ENCODE measurements at places on chromosomes 12 and 14. TPM values are rescaled to one million over a fixed set of nuclear protein-coding genes. Genes with fewer than 3 reads are reported as not detected.

Gene TTLL5
- polyA plus RNA-seq, result 14.2 TPM

Gene VTI1B
- polyA plus RNA-seq, result 87.5 TPM

Gene PRB2
- polyA plus RNA-seq, result 1.5 TPM

- peak; percentile 92 for DNase-seq
Observed at GRCh38 chr12:116455540-116456329, 103.4 kb upstream of the MAP1LC3B2 start.

DNA sequence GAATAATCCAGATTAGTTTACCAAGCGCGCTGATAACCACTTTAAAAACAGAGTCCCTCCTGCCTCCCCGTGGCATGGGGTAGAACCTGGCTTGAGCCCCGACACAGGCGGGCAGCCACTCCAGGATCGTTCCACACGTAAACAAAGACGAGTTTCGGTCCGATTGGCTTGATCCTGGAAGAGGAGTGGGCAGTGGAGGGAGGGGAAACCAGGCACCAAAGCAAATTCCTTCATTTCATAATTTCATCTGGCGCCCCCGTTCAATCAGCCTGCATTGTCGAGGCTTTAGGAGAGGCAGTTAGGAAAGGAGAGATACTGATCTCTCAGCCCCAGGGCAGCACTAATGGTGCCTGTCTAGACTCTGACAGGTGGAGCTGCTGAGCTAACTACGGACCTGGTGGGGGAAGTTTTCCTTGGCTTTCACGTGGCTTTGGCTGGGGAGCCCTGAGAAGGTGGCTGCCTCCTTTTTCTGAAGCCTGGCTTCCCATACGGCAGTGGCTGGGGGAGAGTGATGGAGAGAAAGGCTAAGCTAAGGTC is 751 bp upstream of the GPRC5A start:
- peak; percentile 78 for DNase-seq

DNA sequence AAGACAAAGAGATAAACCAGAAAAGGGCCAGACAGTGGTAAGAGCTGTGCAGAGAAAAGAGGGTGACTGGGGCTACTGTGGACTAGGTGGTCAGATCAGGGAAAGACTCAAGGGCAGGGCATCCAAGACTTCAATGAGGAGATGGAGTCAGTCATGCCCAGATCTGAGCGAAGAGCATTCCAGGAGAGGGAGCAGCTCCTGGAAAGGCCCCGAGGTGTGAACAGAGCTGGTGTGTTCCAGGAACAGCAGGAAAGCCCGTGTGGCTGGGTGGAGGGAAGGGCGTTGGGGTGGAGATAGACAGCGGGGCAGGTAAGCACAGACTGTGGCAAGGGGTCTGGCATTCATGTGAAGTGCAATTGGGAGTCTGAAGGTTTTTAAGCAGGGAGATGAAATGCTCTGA is 16.8 kb downstream of the TTC7B start:
- no peak for DNase-seq

DNA sequence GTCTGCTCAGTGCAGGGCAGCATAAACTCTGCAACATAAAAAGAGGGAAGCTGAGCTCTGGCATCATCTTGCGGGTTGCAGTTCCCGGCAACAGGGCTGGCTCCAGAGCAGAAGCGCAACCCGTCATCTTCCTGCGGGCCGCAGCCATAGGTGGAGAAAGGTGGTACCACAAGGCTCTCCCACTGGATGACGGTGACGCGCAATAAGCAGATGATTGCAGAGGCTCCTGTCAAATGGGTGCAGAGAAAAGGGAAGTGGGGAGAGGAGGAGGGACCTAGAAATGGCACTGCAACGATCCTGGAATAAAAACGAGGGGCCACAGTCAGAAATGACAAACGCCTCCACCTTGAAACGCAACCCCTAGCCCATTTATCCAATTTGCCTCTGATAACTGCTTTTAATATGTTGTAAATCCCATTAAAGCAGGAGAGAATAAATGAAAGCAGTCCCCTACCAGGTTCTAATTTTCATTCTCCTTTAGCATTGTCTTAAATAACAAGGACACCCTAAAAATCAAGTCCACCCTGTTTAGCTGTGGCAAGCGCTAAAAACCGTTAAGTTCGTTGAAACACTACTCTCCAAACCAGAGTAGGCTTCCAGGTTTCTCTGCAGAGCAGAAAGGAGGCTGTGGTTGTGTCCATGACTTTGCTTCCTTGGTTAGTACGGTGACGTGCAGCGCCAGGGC is 30.9 kb upstream of the TUBA1C start:
- no peak for DNase-seq

Data from hepatocyte (in vitro differentiated cells).